ENCODE measurements at places on chromosomes 16 and 17. TPM values are rescaled to one million over a fixed set of nuclear protein-coding genes. Genes with fewer than 3 reads are reported as not detected.

GRCh38 chr17:7440113-7440833 lies 961 bp downstream of the FGF11 start:
- DNase-seq: peak; percentile 63

TBC1D3K gene
- not detected for polyA plus RNA-seq

DDX5 gene
- polyA plus RNA-seq: 269 TPM

GRCh38 chr17:10699856-10700255 lies 2.5 kb downstream of the ADPRM start:
- no peak for DNase-seq

DNA sequence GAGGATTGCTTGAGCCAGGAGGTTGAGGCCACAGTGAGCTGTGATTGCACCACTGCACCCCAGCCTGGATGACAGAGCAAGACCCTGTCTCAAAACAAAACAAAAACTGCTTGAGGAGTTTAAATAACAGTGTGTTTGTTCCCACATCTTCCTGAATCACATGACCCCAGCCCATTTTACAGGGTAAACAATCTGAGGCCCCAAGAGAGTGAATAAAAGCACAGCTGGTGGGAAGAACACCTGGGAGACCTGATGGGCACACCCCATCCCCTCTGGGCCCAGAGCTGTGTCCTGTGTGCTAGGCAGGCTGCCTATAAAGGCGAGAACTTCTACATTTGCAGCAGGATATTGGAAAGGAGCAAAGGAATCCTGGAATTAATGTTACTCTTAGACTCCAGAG lies 69.6 kb downstream of the PLXDC1 start:
- no peak for DNase-seq

- DNase-seq: no peak
These were observed 35.3 kb downstream of the B9D1 start for GRCh38 chr17:19327031-19327783.

DNA sequence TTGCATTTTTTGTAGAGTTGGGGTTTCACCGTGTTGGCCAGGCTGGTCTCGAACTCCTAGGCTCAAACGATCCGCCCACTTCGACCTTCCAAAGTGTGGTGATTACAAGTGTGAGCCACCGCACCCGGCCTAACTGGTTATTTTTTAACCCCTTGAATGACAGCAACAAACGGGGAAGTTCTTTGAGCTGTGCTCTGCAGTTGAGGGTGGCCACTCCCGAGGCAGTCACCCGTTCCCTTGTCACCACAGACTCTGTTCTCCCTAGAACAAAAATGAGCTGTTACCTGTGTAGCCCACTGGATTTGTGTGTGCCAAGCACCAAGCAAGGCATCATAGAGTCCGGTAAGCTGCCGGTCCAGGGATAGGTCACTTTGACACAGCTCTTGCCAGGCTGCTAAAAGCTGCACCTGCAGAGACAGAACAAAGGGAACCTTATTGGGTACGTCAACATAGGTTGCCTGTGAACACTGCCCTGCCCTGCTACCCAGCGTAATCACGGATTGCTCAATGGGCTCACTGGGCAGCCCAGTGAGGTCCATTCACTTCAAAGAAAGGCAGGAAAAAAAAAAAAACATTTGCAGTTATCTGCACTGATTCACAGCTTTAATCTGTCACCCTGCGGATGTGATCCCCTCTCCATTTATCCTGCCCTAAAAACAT lies 19.6 kb downstream of the COG7 start:
- no peak for DNase-seq

- DNase-seq: peak; percentile 56
These were observed 77.0 kb upstream of the TNRC6C start for GRCh38 chr17:77881545-77881944.

GRCh38 chr17:6381526-6382465 lies 53.1 kb downstream of the AIPL1 start:
- no peak for DNase-seq

- no peak for DNase-seq
These were observed 250.1 kb upstream of the CDH5 start for GRCh38 chr16:66116163-66117002.

DNA sequence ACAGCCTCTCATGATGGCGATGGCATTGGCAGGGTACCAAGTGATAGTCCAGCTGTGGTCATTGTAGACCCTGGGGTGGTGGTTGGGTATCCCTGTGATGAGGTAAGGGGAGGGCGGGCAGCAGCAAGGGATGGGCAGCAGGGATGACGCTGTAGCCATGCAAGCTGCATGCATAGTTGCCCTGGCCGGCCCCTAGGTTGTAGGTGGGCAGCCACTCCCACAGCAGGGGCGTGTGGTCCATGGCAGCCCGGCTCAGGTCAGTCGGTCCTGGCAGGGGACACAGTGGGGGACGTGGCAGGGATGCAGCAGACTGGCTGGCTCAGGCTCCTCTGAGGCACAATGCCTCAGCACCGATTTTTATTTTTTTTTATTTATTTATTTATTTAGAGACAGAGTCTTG lies 8.7 kb downstream of the DRC3 start:
- DNase-seq: no peak

DNA sequence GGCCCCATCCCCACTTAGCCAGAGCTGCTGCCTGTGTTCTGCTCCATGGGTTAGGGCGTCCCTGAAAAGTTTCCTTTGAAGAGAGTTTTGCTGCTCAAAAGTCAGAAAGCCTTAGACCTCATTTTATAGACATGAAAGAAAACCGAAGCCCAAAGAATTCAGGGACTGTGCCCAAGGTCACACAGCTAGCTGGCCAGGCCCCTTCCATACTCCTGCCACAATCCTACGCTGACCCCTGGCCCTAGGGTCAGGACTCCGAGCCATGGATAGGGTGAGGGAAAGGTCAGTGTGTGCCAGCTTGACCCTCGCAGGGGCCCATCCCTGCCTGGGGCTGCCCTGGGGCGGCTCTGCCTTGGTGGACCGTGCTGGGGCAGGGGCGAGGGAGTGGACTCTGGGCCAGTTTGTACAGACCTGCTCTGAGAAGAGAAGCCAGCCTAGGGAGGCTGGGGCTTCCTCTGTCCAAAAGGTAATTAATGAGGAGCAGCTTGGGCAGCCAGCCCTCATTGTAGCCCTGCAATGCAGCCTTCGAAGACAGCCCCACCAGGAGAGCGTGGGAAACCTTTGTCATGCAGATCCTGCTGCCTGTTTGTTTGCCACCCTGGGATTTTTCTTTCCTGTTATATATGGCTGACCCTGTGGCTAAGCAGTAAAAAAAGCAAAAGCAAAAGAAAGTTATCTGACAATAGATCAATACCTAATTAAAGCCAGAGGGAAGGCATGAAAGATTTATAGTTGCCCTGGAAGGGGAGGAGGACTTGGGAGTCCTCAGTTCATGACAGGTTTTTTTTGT lies 37.4 kb downstream of the RHBDL3 start:
- DNase-seq: no peak

DNA sequence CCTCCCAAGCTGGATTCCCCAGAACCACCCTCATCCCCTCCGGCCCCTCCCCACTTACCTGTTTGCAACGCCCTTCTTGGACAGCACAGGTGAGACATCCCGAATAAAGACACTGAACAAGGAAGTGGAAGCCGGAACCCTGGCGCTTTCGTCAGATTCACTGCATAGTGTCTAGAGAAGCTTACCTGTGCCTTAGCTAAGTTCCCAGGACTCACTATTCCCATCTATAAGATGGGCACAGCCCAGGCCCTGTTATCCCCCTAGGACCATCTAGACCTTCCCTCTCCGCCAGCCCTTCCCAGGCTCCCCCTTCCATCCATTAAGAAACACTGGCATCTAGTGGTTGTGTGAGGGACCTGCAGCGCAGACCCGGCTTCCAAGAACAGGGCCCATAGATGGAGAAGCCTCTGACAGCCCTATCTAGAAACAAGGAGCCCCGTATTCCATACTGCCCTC lies 26.9 kb upstream of the RPL38 start:
- DNase-seq: peak; percentile 57

GRCh38 chr16:75433732-75434413 lies 570 bp upstream of the CFDP1 start:
- peak; percentile 94 for DNase-seq

BICDL2 gene
- polyA plus RNA-seq: 26.8 TPM

- DNase-seq: no peak
These were observed 7.0 kb upstream of the KATNB1 start for GRCh38 chr16:57728336-57729181.

CD300LB gene
- 0.27 TPM for polyA plus RNA-seq

ADAMTS18 gene
- polyA plus RNA-seq: not detected

UTS2R gene
- polyA plus RNA-seq: not detected

DNA sequence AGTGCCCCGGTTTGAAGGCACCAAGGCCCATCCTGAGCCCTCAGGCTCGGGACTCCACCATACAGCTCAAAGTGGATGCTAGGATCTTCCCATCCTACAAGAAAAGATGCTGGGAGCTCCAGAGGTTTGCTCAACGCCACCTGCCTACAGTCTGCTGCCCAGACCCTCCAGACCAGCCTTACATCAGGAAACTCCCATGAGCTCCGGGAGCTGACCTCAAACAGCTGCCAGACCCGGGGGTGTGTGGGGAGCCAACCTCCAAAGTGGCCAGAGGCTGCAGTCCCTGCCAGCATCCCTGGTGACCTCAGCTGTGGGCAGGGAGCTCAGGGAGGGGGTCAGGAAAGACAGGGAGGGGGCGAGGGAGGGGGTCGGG lies 43.8 kb downstream of the C16orf82 start:
- DNase-seq: no peak

DNA sequence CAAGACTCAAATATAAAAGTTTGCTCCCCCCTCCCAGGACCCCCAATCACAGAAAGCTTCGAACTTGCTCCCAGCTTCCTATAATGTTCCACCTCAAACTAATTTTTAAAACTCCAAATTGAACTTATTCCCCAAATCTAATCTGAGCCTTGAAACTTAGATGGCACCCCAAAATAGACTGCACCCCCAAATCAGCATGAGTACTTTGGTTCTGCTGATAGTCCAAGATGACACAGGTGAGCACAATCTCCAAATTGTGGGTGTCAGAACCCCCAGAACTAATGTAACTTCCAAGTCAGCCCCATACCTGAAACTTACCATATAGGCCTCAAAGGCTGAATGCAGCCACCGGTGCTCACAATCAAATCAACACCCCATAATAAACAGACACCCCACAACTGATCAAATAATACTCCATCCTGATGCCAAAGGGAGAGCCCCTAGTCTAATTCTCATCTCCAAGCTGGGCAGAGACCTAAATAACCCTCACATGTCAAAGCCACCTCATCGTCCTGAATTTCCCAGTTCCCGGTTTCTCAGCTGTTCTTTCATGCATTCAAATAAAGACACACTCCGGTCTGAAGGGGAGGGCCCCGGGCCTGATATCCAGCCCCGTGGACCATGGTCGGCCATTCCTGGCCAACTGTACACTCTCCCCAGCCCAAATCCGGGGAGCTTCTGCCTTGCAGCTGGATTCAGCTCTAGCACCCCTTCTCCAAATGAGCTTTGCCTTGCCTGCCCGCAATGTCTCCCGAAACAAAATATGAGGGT lies 1.8 kb upstream of the BCL6B start:
- DNase-seq: no peak

DNA sequence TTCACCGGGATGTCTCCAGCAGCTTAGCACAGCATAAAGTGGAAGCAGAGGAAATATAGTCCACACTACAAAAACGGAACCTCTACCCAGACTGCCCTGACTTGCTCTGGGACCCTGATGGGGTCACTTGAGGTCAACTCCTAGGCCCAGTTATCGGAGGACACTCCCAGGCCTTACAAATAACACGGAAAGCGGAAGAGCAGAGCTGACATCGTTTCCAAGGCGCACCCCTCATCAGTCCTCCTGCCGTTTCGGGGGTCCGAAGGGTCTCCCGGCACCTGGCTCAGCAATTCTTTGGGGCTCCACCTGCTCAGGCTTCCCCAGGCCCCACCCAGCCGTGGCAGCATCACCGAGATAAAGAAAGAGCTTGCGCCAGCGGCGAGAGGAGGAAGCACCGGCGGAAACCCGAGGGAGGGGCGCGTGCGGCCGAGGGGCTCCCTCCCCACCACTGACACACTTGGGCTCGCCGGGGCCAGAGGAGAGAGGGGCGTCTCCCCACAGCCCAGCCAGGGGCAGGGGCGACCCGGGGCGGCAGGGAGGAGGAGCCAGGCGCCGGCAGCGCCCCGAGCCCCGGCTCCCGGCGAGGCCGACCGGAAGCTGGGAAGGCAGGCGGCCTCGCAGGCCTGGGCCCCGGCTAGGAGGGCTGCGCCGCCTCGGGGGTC lies 727 bp downstream of the CORO7 start:
- DNase-seq: peak; percentile 86

CDH5 gene
- polyA plus RNA-seq: 28.8 TPM

GRCh38 chr16:68313116-68313515 lies 2.3 kb downstream of the PRMT7 start:
- no peak for DNase-seq

DNA sequence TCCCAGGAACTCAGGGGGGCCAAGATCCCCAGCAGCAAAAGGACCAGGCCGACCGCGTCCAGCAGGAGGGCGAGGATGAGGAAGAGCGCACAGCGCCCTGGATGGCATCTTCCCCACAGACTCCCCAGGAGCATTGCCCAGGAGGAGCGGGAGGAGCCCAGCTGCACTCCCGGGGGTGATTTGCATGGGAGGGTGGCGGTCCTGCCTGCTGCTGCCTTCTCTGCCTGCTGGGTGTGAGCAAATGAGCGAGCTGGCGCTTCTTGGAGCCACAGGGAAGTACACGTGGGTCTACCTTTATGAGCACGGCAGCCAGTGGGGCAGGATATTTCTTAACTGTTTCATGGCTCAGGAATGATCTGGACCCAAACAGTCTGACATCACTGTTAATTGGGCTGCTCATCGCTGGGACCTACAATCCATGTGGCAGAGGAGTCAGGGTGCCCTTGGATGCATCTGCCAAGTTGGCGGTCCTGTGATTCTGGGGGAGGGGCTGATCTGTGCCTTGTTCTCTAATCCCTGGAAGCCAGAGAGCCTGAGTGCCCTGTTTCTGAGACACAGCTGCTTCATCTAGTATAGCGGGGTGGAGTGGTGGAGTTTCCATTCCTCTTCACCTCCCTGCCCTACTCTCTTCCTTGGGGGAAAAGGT lies at the start of gene TMEM238L:
TMEM238L (minus strand) TSS at position 270 of the 646 bp plus-strand sequence; CDS start at position 134, 136 bp downstream.
- peak; percentile 88 for DNase-seq

DNA sequence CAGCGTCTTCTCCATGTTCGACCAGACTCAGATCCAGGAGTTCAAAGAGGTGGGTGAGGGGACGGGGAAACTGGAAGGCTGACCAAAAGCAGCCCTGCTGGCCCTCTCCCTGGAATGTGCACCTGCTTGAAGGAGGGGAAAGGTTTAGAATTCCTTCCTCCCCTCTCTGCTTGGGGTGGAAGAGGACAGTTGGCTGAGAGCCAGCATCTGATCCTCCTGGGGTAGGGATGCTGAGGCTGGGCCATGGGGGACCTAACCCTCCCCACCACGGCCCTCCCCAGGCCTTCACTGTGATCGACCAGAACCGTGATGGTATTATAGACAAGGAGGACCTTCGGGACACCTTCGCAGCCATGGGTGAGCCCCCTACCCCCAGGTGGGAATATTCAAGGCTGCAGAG lies 1.3 kb downstream of the MYL11 start:
- DNase-seq: no peak

PRR15L gene
- 159 TPM for polyA plus RNA-seq

DNA sequence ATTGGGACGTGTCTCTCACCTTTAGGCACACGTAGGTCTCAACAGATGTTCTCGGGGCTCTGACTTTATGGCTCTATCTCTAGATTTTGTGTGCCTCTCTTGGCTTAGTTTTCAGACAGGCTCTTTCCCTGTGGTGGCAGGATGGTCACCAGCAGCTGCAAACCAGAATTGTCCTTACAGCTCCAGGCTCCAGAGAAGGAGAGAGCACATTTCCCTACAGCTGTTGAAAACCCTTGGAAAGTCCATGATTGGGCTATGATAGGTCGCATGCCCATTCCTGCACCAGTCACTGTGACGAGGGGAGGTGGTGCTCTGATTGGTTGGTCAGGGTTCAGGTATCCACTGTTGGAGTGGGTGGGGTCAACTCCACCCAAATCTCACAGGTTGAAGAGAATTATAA lies 41.5 kb downstream of the SHISA9 start:
- no peak for DNase-seq

RAD51D gene
- polyA plus RNA-seq: 12.2 TPM

- peak; percentile 81 for DNase-seq
These were observed 470 bp downstream of the TRPV3 start for GRCh38 chr17:3556916-3557767.

PTGES3L gene
- 2.0 TPM for polyA plus RNA-seq

Data from small intestine (tissue), 16 donors.